NCI-H1105 treated with DMSO at 0.1 percent for 48 hours (cell line): ENCODE measurements at places on chromosomes 3 and 15.

DNA sequence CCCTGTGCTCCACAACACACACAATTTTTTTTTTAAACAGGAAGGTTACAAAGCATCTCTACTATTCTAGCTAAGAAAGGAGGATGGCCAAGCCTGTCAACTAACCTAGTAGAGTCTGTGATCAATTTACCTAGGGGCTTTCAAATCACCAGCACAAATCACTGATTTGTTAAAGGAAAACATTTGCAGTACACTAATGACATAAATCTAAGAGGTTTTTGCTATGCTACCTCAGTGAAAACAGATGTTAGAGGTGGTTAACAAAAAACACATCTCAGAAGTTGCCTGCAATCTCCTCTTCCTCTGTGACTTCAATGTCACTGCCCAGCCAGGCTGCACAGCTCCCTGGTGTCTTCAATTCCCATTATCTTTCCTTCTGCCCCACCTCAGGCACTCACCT is 72.0 kb downstream of the RAD18 start:
- no peak for DNase-seq

DNA sequence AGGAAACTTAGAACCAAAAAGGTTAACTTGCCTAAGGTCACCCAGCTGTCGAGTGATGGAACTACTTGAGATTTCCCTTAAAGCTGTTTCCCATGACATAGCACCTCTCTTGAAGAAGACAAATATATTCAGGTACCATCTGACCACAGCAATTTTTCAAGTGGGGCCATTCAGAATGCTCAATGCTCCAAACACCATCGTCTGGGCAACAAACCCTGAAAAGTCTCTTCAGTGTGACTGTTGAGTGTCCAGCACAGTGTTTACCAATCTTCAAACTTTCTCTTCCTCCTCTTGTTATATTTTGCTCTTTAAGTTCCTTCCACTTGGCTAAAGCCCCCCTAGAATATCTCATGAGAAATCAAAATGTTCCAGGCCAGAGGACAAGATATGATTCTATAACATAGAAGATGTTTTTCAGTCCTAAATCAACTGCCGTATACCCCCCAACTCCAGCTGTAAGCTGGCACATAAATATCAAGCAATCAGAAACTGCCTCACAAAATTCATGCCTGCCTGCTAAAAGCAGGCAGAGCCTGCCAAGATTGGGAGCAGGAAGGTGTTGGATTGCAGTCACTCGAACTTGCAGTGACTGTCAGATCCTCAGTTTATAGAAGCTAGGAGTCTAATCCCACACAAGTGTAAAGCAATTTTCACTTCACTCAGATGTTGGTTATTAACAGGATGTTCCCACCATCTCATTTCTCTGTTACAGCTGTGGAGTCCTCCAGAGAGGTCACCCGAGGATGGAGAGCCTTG is 230.5 kb upstream of the MRPL3 start:
- no peak for DNase-seq

GRCh38 chr3:25057379-25057778 is 370.7 kb upstream of the RARB start:
- no peak for DNase-seq

GRCh38 chr3:19765954-19766353 is 168.1 kb downstream of the EFHB start:
- DNase-seq = no peak

DNA sequence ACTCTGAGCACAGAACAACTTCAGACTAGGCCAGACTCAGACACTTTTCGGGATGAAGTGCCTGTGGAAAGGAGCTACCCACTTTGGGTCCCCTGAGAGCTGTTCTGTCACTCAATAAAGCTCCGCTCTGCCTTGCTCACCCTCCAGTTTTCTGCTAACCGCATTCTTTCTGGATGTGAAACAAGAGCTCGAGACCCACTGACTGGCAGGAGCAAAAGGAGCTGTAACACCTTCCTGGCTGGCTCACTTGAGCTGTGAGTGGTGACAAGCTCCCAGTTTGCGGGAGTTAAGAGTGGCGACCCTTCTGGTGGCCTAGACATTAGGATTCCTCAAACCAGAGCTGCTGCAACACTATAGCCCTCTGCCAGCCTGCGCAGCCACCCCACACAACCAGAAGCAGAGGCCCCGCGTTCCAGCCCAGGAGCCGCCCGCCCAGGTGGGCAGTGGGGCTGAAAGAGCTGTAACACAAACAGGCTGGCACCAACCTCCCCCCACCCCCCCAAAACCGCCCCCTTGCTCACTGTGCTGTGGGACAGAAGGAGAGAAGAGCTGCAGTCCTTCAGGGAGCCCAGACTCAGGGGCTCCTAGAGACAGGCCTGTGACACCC is 1178.1 kb upstream of the GBE1 start:
- no peak for DNase-seq
